ENCODE measurements at places on chromosomes 1 and 21.
A peak's percentile ranks its signal among the peaks of the same experiment; 100 is the strongest.

DNA sequence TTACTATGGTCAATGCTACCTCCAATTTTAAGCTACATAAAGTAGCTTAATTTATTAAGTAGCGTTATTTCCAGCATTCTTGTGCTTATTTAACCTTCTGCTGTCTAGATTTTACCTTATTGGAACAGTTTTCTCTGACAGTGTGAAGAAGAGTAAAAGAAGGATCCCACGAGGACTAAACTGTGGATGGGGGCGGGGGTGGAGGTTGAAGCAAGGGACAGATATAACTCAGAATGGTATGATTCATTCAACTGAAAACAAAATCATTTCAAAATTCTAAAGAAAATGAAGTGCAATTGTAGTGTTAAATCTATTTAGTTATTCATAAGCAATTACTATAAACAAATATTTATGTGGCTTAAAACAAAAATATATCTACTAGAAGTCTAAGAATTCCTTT is 11.5 kb upstream of the VAV3 start:
- DNase-seq: no peak

- DNase-seq: no peak
Measured at GRCh38 chr1:20615946-20616846, 17.1 kb upstream of the PINK1 start.

DNA sequence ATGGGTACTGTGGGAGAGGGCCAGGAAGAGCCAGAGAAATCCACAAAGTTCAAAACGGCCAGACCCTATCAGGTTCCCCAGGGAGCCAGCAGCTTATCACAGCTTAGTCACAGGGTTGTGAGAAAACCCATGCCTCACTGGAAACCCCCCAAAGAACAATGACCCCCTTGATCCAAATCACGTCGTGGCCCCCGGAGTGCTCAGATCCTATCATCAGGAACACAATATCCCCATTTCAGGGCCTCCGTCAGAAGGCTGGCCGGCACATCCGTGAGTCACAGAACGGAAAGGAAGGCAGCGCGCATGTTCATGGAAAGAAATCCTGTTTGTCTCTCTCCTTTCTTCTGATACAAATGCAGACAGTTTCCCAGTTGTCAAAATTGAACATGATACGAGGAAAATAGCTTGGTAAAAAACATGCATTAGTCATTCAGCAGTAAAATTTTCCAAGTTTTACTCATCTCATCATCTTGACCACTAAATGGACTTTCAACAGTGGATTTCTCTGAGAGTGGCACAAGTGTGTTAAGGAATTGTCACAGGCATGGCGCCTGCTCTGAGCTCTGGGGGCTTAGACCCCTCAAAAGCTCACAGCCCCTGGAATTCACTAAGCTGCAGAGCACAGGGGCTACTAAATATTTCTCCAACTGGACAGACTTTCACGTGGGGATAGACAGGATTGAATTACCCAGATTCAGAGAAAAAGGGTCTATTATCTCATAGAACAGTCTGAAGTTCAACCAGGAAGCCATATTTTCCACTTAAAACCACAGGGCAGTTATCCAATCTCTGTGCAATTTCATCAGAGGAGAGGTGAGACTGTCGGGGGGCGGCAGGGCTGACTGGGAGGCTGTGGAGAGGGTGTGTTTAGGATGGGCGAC is 124.8 kb downstream of the RIPK4 start:
- peak; percentile 55 for DNase-seq

DNA sequence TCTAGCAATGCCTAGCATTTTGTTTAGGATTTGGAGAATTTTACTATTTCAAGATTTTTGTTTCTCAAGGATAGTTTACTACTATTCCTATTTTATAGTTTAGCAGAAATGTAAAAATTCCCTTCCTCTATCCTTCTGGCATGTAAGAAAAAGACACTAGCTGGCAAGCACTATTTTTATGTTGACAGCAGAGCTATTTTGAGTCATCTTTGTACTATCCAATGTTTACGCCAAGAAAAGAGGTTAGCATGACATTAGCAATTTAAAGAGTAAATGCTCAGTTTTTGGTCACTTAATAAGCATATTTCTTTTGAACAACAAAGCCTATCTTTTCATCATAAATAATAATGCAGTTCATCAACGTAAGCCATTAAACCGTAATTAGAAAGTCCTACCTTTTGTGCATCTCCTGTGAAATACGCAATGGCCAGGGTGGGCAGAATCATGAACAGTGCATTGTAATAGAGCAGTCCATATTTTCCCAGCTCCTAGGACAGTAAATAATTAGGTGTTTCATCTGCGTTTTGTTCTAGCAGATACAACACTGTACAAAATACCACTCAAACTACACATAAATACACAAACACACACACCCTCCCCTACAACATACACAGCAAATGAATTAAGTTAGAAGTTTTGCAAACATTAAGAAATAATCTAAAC is 12.0 kb downstream of the SLC35D1 start:
- DNase-seq: no peak

DNA sequence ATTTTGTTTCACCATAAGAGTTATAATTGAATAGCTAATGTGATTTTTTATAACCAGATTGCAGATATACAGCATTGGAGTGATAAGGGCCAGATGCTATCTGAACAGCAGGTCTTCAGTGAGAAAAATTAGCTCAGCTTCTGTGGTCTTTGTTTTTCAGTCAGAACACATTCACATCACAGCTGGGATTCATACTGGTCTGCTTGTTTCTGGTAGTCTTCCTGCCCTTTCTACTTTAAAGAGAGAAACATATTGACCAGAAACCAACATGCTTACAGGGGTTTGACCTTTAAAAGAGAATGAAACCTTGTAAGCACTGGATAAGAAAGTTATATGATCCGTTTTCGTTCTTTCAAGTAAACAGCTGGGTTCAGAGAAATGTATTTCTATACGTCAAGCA is 213.7 kb upstream of the TMPRSS15 start:
- no peak for DNase-seq

DNA sequence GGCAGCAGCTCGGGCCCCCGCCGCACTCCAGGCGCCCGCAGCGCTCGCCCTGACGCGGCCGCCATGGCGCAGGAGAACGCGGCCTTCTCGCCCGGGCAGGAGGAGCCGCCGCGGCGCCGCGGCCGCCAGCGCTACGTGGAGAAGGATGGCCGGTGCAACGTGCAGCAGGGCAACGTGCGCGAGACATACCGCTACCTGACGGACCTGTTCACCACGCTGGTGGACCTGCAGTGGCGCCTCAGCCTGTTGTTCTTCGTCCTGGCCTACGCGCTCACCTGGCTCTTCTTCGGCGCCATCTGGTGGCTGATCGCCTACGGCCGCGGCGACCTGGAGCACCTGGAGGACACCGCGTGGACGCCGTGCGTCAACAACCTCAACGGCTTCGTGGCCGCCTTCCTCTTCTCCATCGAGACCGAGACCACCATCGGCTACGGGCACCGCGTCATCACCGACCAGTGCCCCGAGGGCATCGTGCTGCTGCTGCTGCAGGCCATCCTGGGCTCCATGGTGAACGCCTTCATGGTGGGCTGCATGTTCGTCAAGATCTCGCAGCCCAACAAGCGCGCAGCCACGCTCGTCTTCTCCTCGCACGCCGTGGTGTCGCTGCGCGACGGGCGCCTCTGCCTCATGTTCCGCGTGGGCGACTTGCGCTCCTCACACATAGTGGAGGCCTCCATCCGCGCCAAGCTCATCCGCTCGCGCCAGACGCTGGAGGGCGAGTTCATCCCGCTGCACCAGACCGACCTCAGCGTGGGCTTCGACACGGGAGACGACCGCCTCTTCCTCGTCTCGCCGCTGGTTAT is 2.8 kb downstream of the KCNJ9 start:
- peak; percentile 44 for DNase-seq

DNA sequence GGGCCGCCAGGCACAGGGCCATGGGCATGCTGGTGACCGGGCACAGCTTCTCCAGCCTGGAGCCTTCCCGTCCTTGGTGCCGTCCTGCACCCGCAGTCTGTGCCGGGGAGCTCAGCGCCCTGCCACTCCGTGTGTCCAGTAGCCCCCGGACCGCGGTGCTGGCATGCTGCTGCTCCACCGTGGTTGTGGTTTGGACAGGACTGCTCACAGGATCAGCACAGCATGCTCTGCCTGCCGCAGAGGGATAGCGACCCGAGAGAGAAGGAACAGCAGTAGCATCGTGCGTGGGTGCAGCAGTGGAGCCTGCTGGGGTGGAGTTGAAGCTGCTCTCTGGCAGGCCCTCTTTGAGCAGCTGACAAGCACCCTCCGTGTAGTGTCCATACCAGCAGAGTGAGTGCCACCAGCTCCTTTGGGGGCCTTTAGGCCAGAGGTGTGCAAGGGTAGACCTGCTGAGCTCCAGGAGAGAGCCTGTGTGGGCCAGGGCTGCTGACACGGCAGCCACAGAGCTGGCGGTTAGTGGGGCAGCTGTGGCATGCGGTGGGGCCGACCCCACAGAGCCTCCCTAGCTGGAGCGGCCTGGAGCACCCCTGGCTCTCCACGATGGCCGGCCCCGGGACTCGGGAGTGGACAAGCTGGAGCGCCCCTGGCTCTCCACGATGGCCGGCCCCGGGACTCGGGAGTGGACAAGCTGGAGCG is 6.4 kb upstream of the PCBP3 start:
- DNase-seq: no peak

GRCh38 chr1:43731867-43732531 is 24.7 kb downstream of the ST3GAL3 start:
- no peak for DNase-seq

Measured in heart left ventricle (tissue), 16 donors.